NCI-H2029 (cell line): ENCODE measurements at places on chromosomes 11 and 22.
A peak's percentile ranks its signal among the peaks of the same experiment; 100 is the strongest.

DNA sequence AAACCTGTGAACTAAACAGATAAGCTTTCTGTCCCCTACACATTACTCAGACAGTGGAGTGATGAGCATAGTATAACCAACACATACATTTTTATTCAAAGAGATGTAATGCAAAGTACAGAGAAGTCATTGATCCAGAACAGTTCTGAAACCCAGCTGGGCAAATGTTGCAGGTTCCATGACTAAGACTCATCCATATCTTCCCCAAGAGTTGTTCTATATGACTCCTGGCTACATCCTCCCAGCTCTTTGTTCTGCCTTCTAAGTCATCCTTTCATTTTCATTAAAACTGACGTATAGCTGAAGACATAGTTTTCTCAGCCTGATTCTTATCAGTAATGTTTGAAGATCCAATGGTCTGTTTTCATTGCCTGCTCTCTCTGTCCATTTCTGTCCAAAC, 47.3 kb downstream of the PLAAT5 start:
- DNase-seq, result no peak

GRCh38 chr22:28505416-28506149, 174.1 kb downstream of the TTC28 start:
- DNase-seq, result no peak

- no peak for DNase-seq
Measured at GRCh38 chr11:99632969-99633368, 612.2 kb downstream of the CNTN5 start.

- no peak for DNase-seq
Measured at GRCh38 chr11:86801364-86801763, 1.0 kb downstream of the PRSS23 start.

DNA sequence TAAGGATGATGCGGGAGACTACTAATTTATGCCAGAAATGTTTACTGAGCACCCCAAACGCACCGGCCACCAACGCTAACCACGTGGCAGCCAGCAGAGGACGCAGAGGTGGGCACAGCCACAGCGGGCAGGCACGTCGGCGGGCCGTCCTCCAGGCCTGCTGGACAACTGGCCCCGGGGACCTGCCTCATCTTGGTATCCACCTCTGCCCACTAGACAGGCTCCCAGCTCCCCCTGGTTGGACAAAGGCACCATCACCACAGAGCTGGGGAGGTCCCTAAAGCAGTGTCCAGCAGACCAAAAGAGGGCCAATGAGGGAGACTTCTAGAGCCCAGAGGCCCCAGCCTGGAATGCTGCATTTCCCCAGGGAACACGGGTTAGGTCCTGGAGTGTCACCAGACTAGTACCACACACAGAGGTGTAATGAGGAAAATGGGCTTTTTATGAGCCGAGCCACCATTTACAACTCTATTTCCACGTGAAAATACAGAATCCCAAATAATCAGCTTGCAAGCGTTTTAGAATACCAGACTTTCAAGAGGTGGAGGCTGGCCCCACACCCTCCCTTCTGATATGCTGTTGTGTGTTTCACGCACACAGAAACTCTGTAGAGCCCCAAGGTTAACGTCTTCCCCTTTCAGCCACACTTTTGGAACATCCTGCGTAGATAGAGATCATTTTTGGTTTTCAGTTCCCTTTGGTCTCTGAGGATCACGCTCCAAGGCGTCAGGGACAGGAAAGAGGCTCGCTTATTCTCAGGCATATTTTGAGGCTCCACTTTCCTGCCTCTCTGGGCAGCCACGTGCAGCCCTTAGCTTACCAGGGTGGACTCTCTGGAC, 23.7 kb upstream of the BID start:
- DNase-seq, result no peak

DNA sequence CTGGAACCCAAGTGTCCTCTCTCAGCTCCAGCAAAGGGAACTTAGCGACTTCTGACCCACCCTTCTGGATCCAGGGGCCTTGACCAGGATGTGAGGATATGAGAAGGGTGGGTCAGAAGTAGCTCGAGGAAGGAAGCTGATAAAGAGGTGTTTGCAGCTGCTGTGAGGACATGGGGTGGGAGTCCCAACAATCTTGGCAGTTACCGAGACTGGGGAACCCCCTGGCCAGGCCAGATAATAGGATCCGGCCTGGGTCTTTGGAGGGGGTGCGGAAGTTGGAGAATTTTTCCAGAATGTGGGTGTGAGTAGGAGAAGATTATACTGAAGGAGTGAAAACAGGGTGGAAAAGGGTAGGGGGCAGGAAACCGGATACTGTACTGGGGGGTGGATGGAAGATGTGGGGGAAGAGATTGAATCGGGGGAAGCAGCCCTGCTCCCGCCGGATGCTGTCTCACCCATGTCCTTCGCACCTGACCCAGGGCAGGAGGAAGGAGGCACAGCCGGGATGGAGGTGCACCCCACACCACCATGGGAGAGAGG, 2.8 kb upstream of the MCAM start:
- no peak for DNase-seq

DNA sequence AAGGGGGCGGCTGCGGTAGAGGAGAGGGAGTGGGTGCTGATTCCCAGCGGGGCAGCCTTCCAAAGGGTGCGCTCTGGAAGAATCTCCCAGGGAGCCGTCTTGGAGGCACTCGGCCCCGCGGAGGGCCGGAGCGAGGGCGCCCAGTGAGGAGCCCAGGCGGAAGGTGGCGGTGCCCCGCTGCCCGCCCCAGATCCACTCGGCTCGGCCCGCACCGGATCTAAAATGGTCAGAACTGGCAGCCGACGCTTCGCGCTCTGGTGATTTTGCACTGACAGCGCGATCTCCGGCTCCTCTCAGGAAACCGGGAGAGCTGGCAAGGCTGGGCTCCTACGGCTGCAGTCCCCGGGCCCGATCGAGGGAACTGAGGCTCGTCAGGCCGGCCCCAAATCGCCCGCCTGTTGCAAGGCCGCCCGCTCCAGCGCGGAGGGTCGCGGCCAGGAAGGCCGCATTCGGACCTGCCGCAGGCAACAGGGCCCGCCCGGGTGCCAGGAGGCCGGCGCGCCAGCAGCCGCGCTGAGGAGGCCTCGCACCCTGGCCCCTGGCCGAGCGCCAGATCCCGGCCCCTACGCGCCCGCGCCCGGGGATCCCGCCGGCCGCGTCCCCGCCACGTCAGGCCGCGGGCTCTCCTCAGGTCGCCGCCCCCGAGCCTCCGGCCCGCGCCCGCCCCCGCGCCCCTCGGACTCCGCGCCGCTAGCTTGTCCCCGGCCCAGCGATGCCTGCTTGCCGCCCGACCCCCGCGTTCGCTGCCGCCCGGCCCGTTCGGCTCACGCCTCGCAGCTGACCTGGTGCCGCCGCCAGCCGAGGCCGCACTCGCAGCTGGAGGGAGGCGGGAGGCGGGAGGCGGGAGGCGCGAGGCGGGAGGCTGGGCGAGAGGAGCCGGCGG, at the start of gene KLHL22:
Gene KLHL22, minus strand, starts transcription at position 818 of the 883 bp plus-strand sequence. CDS start 6,584 bp downstream, outside the sequence.
- no peak for DNase-seq

GRCh38 chr11:27603376-27603990, 96.8 kb downstream of the BDNF start:
- DNase-seq, result no peak

GRCh38 chr22:41848468-41848867, 15.6 kb downstream of the SREBF2 start:
- no peak for DNase-seq

DNA sequence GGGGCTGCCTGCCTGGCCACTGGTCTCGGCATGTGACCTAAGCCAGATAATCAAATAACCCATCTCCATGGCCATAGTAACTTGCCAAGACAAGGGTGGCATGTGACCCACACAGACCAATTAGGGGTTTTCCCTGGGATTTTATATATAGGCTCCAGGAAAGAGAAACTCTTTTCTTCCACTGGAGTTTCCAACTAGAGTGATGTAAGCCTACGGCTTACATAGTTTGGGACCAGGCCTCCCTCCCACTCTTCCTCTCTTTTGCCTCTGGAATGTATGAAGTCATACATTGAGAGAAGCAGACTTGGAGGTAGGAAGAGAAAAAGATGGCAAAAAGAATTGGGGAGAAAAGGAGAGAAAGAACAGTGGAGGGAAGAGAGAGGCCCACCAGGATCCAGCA, 84.6 kb upstream of the LDLRAD3 start:
- DNase-seq, result no peak

- no peak for DNase-seq
Measured at GRCh38 chr11:60825790-60826189, 16.1 kb upstream of the CCDC86 start.

DNA sequence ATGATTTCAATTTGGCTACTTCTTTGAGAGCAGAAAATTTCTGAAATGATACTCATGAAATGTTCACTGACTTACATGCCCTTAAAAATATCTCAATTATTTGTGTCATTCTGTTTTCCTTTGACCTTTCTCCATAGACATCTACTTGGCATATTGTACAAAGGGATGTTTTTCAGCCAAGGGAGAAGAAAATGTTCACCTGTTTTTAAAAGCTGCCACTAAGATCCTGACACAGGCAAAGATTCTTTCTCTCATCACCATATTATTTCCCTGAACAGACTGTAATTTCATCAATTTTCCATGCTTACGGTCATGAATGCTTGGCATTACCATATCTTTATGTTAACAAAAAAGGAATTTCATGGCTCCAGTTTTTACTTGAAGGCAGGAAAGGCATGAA, 67.4 kb upstream of the DBX1 start:
- DNase-seq, result no peak

DNA sequence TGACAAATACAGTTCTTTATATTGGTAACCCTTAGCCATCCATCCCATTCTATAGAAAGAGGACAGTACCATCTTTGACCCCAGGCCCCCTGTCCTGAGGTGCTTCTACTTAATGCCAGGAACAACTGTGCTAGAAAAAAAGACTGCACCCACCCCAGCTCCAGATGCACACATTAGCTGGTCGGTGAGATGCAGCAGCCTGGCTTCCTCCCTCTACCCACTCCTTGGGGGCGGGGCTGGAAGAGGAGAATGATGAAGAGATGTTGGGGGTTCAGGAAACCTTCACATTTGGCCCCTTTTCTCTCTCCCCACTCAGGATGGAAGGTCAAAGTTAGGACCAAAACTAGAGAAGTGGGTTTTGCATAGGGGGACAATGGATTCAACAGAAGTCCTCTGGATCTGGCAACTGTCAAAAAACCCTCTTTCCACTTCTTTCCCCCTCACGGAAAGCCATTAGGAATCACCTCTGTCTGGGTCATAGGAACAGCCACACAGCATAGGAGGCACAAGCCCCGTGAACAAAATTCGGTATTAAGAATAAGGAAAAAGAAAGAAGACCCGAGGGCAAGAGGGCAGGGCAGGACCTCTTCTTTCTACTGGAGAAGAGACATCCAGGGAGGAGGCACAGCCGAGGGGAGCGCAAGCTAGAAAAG, 755 bp downstream of the NRIP3 start:
- no peak for DNase-seq

DNA sequence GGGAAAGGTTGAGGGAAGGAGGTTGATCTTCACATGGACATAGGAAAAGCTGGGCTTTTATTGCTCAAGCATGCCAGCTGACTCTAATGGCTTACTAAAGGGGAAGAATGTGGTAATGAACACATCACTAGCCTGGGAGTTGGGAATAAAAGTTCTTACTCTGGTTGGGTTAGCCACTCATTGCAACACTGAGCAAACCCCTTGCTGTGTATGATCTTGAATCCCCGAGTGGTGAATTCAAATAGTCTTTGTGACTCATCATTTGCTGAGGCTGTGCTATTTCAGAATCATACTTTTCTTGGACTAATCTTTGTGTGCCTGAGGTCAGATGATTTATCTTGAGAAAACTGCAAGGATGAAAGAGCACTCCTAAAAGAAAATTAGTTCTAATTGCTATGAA, 304.1 kb upstream of the ANO5 start:
- no peak for DNase-seq

- DNase-seq, result no peak
Measured at GRCh38 chr11:114773541-114774338, 95.4 kb downstream of the NXPE2 start.

DNA sequence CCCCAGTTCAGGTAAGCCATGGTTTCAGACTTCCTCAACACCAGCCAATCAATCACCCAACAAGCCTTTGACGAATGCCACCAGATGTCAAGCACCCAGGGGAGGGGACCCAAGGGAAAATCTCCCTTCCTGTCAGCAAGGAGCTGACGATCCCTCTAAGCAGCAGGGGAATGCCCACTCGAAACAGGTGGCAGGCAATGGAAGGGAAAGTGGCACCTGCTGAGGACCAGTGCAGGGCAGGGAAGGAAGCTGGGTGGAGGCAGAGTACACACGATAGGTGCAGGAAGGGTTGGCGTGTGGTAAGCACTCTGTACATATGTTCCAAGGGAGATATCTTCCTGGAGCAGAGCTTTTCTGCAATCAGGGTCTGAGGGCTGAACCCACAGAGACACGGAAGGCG, 11.7 kb upstream of the CREB3L1 start:
- no peak for DNase-seq

GRCh38 chr11:121564948-121565684, 112.3 kb upstream of the SORL1-AS1 start:
- peak; percentile 41 for DNase-seq

DNA sequence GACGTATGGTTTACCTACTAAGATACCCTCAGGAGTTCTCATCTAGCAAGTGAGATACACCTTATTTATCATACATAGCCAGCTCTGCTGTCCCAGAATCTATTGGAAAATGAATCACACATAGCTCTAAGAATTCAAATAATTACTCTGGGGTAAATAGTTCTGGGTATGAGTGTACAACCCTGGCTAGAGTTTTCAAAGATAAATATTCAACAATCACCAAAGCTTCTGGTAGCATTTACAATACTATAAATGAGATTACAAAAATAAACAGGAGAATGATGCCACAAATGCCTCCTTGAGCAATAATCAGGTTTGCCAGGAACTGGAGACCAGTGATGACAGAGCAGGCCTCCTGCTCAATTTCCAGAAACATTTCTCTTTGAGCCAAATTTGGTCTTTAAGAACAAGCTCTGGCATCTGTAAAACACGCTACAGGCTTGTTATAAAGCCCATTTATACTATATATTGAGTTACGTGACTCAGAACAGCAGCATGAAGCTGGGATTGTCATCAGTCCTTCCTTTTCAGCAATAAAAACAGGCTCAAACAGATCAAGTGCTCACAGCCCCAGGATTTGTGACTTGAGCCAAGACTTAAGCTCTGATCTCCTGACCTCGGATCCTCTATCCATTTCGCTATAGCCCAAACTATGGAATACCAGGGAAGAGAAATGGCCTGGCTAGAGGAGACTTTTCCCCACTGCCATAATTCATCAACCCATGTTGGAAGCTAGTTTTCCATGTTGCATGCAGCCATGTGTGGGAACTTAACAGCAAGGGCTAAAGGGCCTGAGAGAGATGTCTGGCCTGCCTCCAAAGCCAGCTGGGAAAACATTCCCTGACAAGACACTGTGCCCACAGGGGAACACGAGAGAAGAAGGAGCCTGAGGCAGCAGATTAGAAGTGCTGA, 19.7 kb downstream of the RAB30 start:
- peak; percentile 61 for DNase-seq

- DNase-seq, result no peak
Measured at GRCh38 chr11:93611836-93612677, 49.4 kb upstream of the CEP295 start.

DNA sequence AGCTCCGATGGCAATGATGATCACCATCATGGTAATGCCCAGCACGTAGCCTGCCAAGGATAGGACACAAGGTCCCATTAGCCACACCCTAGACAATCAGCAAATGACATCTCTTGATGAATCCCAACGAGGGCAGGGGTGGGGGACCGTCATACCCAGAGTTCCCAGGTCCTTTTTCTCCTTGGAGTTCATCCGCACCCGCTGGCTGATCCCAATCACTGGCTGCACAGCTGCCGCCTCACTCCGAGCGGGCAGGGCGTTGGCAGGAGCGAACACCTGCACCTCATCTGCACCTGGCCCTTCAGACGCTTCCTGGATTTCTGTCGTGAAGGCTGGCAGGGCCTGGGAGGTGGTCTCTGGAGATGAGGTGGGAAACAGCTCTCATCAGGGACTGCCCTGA, 2.9 kb downstream of the PIK3IP1 start:
- DNase-seq, result peak; percentile 77

- DNase-seq, result no peak
Measured at GRCh38 chr22:43376765-43377547, 33.8 kb upstream of the SCUBE1 start.
